ENCODE measurements at places on chromosomes 13 and 19. TPM values are rescaled to one million over a fixed set of nuclear protein-coding genes. Genes with fewer than 3 reads are reported as not detected.

VSTM2B gene
- total RNA-seq: not detected

ZNF441 gene
- total RNA-seq: 2.4 TPM

CIRBP gene
- 225 TPM for total RNA-seq

IZUMO2 gene
- total RNA-seq: not detected

GPC6 gene
- total RNA-seq: not detected

IGLON5 gene
- not detected for total RNA-seq

GRCh38 chr19:50377051-50377461, 799 bp downstream of the NR1H2 start:
- no peaks in the 10 kb centered on the region for H3K27me3 ChIP-seq
- H3K4me3 ChIP-seq: peak overlapping the region; percentile 15
- peaks cover 13% of the 10 kb centered on the region for H3K4me1 ChIP-seq
- H3K27ac ChIP-seq: no peak overlapping the region

GRCh38 chr19:10417541-10418234, 2.6 kb upstream of the PDE4A start:
- no peak overlapping the region for H3K4me3 ChIP-seq
- no peaks in the 10 kb centered on the region for H3K36me3 ChIP-seq
- H3K4me1 ChIP-seq: peaks cover 14% of the 10 kb centered on the region
- H3K27ac ChIP-seq: no peak overlapping the region
- peaks cover 44% of the 10 kb centered on the region for H3K27me3 ChIP-seq

GRCh38 chr19:16200038-16201010, 2.6 kb downstream of the AP1M1 start:
- H3K36me3 ChIP-seq: peaks cover 23% of the 10 kb centered on the region
- H3K4me3 ChIP-seq: no peak overlapping the region
- DNase-seq: no peak
- peaks cover 21% of the 10 kb centered on the region for H3K4me1 ChIP-seq

GRCh38 chr19:41540041-41540695, 35.8 kb upstream of the CEACAM21 start:
- no peaks in the 10 kb centered on the region for H3K36me3 ChIP-seq
- H3K4me3 ChIP-seq: no peak overlapping the region
- no peak overlapping the region for H3K27ac ChIP-seq
- no peaks in the 10 kb centered on the region for H3K4me1 ChIP-seq
- H3K27me3 ChIP-seq: peaks cover 8% of the 10 kb centered on the region

- H3K27me3 ChIP-seq: no peaks in the 10 kb centered on the region
- H3K36me3 ChIP-seq: no peaks in the 10 kb centered on the region
- H3K4me3 ChIP-seq: no peak overlapping the region
- H3K27ac ChIP-seq: no peak overlapping the region
Measured at GRCh38 chr19:5826531-5827341, 12.8 kb downstream of the FUT6 start.

- H3K4me3 ChIP-seq: no peak overlapping the region
- H3K4me1 ChIP-seq: peaks cover 20% of the 10 kb centered on the region
- H3K36me3 ChIP-seq: no peaks in the 10 kb centered on the region
- no peak overlapping the region for H3K27ac ChIP-seq
- H3K27me3 ChIP-seq: peaks cover 2% of the 10 kb centered on the region
Measured at GRCh38 chr13:29597706-29598105, 2.2 kb upstream of the SLC7A1 start.

DNA sequence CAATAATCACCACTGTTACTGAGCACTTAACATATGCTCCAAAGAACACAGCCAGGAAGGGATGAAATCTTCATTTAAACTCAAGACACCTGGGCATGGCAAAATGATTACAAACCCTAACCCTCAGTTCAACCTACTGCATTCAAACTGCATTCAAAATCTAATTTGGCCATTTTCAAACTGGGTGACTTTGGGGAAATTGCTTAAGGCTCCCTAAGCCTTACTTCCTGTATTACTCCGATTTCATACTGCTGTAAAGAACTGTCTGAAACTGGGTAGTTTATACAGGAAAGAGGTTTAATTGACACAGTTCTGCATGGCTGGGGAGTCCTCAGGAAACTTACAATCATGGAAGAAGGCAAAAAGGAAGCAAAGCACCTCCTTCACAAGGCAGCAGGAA, 50.4 kb downstream of the CBY2 start:
- H3K4me3 ChIP-seq: no peak overlapping the region
- H3K27ac ChIP-seq: no peak overlapping the region
- DNase-seq: no peak

GRCh38 chr19:38769635-38770211, 3.6 kb downstream of the LGALS7 start:
- H3K27me3 ChIP-seq: no peaks in the 10 kb centered on the region
- peak; percentile 70 for DNase-seq
- peaks cover 4% of the 10 kb centered on the region for H3K4me1 ChIP-seq
- H3K36me3 ChIP-seq: no peaks in the 10 kb centered on the region

- no peak overlapping the region for H3K4me3 ChIP-seq
- no peaks in the 10 kb centered on the region for H3K27me3 ChIP-seq
- no peaks in the 10 kb centered on the region for H3K36me3 ChIP-seq
- no peak overlapping the region for H3K27ac ChIP-seq
Measured at GRCh38 chr13:53411463-53411862, 382.9 kb downstream of the OLFM4 start.

- peaks cover 37% of the 10 kb centered on the region for H3K4me1 ChIP-seq
- peak overlapping the region; percentile 97 for H3K27ac ChIP-seq
- no peaks in the 10 kb centered on the region for H3K36me3 ChIP-seq
- DNase-seq: peak; percentile 68
Measured at GRCh38 chr19:41480336-41480735, 37.4 kb downstream of the ERICH4 start.

GRCh38 chr19:38792250-38793111, 3.5 kb downstream of the LGALS7B start:
- no peak for DNase-seq
- peaks cover 9% of the 10 kb centered on the region for H3K4me1 ChIP-seq
- no peak overlapping the region for H3K27ac ChIP-seq
- no peak overlapping the region for H3K4me3 ChIP-seq

Data from endothelial cell of umbilical vein (primary cell).